ENCODE measurements at places on chromosomes 2 and 18. TPM values are rescaled to one million over a fixed set of nuclear protein-coding genes. Genes with fewer than 3 reads are reported as not detected.

The ANKRD23 gene
- total RNA-seq, result 0.98 TPM

The PJVK gene
- total RNA-seq, result 4.9 TPM

The CDKL4 gene
- total RNA-seq, result 2.7 TPM

The EPHA4 gene
- total RNA-seq, result 24.1 TPM

The PSTPIP2 gene
- total RNA-seq, result 9.1 TPM

- DNase-seq, result no peak
- H3K27ac ChIP-seq, result no peak overlapping the region
- H3K36me3 ChIP-seq, result no peaks in the 10 kb centered on the region
- H3K4me1 ChIP-seq, result peaks cover 6% of the 10 kb centered on the region
- no peak overlapping the region for H3K4me3 ChIP-seq
- H3K27me3 ChIP-seq, result no peaks in the 10 kb centered on the region
Observed at GRCh38 chr2:224263571-224264043, 138.3 kb downstream of the FAM124B start.

- DNase-seq, result no peak
- H3K36me3 ChIP-seq, result no peaks in the 10 kb centered on the region
- no peaks in the 10 kb centered on the region for H3K4me1 ChIP-seq
Observed at GRCh38 chr2:99819766-99820165, 322.6 kb downstream of the AFF3 start.

DNA sequence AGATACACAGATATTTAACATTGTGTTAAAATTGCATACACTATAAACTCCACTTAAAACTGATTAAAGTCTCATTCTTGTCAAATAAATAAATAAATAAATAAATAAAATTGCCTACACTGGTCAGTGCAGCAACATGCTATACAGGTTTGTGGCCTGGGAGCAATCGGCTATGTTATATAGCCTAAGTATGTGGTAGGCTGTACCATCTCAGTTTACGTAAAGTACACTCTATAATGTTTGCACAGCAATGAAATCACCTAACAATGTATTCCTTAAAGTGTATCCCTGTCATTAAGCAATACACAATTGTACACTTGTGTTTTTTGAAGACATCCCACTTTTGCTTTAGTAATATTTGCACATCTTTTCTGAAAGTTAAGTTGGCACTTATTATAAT lies 337.7 kb upstream of the SETBP1 start:
- DNase-seq, result no peak
- no peak overlapping the region for H3K4me3 ChIP-seq
- H3K27ac ChIP-seq, result no peak overlapping the region
- no peaks in the 10 kb centered on the region for H3K36me3 ChIP-seq
- no peaks in the 10 kb centered on the region for H3K4me1 ChIP-seq

DNA sequence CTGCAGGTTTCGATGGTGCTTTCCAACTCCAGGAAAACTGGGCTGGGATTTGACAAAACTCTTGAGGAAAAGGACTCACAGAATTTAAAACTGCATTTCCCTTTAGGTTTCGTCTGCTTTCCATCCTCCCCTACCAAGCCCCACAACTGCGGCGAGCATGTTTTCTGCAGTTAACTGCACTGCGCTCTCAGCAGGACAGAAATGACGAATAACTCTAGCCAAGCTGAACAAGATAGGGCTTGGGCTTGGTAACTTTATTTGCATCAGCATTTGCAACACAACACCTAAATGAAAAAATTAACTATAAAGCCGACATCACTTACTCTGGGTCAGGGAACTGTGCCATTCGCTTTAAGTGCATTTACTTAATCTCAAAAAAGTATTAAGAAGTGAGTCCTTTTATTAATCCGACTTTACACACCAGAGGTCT lies 669 bp upstream of the PIKFYVE start:
- peak overlapping the region; percentile 95 for H3K27ac ChIP-seq
- H3K27me3 ChIP-seq, result no peaks in the 10 kb centered on the region
- DNase-seq, result no peak
- H3K36me3 ChIP-seq, result no peaks in the 10 kb centered on the region

GRCh38 chr2:63692002-63692606 lies 103.3 kb downstream of the MDH1 start:
- H3K4me3 ChIP-seq, result no peak overlapping the region
- no peaks in the 10 kb centered on the region for H3K27me3 ChIP-seq
- no peak overlapping the region for H3K27ac ChIP-seq

- no peak for DNase-seq
- H3K4me3 ChIP-seq, result no peak overlapping the region
- H3K27ac ChIP-seq, result no peak overlapping the region
- no peaks in the 10 kb centered on the region for H3K36me3 ChIP-seq
- no peaks in the 10 kb centered on the region for H3K27me3 ChIP-seq
Observed at GRCh38 chr18:77433076-77433475, 183.4 kb downstream of the GALR1 start.

DNA sequence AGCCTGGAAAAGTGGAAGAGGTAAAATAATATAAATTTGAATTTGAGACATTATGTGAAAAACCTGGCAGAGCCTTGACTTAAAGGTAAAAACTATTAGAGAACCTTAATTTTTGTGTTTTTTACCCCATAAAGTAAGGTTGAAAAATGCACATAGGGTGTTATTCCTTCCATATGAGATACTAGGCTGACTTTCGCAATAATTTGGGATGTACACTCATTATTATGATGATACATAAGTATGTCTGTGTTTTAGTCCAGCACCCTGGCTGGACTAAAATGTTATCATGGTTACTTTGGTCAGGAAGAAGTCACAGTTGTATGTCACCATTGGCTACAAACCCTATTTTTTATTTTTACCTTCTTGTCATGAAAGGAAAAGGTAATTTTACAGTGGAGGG lies 19.8 kb downstream of the NEMP2 start:
- no peak for DNase-seq
- no peaks in the 10 kb centered on the region for H3K36me3 ChIP-seq
- no peak overlapping the region for H3K4me3 ChIP-seq
- H3K27me3 ChIP-seq, result no peaks in the 10 kb centered on the region

GRCh38 chr2:189074506-189074905 lies 100.3 kb downstream of the COL3A1 start:
- H3K4me3 ChIP-seq, result no peak overlapping the region
- no peak overlapping the region for H3K27ac ChIP-seq
- no peaks in the 10 kb centered on the region for H3K27me3 ChIP-seq
- H3K36me3 ChIP-seq, result no peaks in the 10 kb centered on the region
- no peak for DNase-seq
- no peaks in the 10 kb centered on the region for H3K4me1 ChIP-seq

DNA sequence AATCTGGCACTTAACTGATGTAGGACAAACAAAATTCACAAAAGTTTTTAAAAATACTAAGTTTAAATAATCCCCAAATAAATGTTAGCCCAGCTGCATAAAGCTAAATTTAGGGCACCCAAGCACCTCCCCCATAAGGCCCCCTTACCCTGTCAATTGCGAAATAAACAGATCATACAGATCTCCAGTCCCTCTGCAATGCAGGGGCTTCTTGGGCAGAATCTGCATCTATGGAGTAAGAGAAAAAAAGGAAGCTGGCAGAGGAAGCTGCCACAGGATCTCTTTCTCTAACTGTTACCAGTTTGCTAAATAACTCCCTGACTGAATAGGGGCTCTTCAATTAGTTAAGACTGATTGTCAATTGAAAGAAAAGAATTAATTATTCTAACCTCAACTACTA lies 117.7 kb downstream of the MEMO1 start:
- H3K27ac ChIP-seq, result no peak overlapping the region
- H3K27me3 ChIP-seq, result no peaks in the 10 kb centered on the region
- no peak for DNase-seq
- H3K36me3 ChIP-seq, result no peaks in the 10 kb centered on the region

DNA sequence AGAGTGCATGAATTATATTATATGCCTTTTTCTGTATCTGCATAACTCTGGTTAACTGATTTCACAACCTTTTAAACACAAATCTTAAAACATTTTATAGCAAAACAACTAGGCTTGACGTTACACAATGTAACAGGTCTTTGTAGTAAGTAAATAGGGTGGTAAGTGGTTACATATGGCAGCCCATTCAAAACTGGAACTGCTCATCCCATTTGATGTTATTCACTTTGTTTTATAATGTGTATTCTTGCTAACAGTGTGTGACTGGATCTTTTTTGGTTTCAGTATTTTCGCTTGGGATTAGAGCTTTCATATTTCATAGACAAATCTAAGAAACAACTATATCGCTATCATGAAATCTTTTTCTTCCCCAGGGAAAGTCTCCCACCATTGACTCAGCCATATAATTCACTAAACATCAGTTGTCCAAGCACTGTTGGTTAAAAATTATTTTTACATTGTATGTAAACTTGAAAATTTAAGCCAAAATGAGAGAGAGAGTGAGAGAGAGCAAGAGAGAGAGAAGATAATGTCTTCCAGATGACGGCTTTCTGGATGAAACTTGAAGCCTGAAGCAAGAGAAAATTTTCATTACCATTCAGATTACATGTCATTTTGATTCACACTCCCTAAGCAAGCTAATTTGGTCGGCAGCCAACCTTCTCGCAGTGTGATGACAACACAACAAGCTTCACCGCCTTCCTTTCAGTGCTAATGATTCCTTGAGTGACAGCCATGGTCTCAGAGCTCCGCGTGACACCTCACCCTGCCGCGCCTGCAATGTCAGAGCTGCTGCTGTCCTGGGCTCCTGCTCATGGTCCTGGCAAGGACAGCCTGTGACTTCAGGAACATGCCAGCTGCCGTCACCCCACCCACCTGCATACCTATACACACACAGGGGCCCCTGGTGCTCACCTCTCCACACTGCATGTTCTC lies 946.9 kb upstream of the SOX11 start:
- no peak for DNase-seq
- H3K27me3 ChIP-seq, result no peaks in the 10 kb centered on the region
- H3K4me3 ChIP-seq, result no peak overlapping the region

GRCh38 chr2:41234093-41234492 lies 782.2 kb upstream of the SLC8A1 start:
- H3K27ac ChIP-seq, result no peak overlapping the region
- H3K27me3 ChIP-seq, result no peaks in the 10 kb centered on the region

GRCh38 chr2:18922276-18922675 lies 332.9 kb upstream of the NT5C1B start:
- H3K4me3 ChIP-seq, result no peak overlapping the region
- no peak overlapping the region for H3K27ac ChIP-seq
- DNase-seq, result no peak
- no peaks in the 10 kb centered on the region for H3K27me3 ChIP-seq
- H3K36me3 ChIP-seq, result no peaks in the 10 kb centered on the region
- H3K4me1 ChIP-seq, result no peaks in the 10 kb centered on the region

- H3K36me3 ChIP-seq, result no peaks in the 10 kb centered on the region
- H3K4me1 ChIP-seq, result peaks cover 17% of the 10 kb centered on the region
- no peak overlapping the region for H3K4me3 ChIP-seq
- H3K27ac ChIP-seq, result no peak overlapping the region
Observed at GRCh38 chr2:8575038-8575833, 106.6 kb upstream of the ID2 start.

DNA sequence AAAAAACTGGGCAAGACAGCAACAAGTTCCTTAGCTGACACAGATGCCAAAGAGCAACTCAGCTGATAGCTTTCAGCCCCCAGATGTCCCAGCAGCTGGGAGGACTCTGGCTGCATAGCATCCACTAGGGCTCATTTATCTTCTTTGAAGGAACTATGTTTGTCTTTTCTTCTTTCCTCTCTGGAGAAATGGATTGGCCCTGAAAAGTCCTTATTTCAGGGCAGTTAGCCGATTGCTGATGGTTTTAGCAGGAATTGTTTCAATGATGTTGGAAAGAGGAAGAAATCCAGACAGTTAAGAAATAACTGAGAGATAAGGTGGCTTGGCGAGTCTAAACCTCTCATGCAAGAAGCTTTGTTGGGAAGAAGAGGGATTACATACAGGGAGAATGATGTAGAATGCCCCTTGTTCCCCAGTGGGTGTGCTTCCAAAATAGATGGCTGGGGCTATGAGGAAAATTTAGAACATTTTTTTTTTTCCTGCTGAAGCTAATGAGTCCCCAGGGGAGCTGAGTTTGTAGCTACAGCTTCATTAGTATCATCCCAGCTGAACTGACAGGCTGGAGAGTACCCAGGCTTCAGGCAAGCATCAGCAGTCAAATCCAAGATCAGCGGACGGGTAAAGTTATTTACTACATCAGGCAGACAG lies 33.6 kb upstream of the SERPINE2 start:
- no peak overlapping the region for H3K4me3 ChIP-seq
- no peaks in the 10 kb centered on the region for H3K27me3 ChIP-seq
- peaks cover 19% of the 10 kb centered on the region for H3K4me1 ChIP-seq

GRCh38 chr18:26978812-26979341 lies 113.4 kb upstream of the AQP4 start:
- no peak for DNase-seq
- no peaks in the 10 kb centered on the region for H3K27me3 ChIP-seq
- H3K27ac ChIP-seq, result no peak overlapping the region
- no peaks in the 10 kb centered on the region for H3K4me1 ChIP-seq
- H3K36me3 ChIP-seq, result no peaks in the 10 kb centered on the region
- no peak overlapping the region for H3K4me3 ChIP-seq

DNA sequence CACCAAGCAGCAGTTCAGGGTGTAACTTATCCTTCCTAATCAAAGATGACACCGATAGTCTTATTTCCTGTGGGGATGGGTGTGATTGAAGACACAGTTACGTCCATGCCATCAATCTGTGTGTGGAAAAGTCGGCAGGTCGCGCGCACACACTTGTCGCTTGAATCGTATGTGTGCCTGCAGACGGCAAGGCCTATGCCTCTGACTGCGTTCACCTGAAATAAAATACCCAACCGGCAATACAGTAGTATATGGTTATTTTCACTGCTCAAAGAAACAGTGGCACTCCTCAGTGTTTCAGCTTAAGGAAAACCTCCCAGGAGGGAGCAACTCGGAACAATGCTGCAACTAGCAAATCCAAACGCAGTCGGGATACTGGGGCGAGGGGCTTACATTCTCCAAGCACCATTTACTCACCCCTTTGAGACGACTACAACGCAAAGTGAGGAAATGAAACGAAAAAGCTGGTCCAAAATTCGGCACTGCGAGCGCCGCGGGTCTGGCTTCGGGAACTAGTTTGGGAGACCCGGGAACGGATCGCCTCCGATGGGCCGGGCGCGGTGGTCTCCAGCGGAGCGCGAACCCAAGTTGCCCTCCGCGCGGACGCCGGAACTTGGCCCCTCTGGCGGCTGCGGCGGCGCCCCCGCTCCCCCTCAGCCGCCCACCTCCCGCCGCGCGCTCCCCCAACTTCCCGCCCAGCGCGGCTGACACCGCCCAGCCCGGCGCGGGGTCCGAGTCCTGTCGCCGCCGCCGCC lies 675 bp downstream of the PRKD3 start:
- peaks cover 48% of the 10 kb centered on the region for H3K4me1 ChIP-seq
- no peak for DNase-seq
- peak overlapping the region; percentile 77 for H3K4me3 ChIP-seq
- H3K36me3 ChIP-seq, result no peaks in the 10 kb centered on the region

DNA sequence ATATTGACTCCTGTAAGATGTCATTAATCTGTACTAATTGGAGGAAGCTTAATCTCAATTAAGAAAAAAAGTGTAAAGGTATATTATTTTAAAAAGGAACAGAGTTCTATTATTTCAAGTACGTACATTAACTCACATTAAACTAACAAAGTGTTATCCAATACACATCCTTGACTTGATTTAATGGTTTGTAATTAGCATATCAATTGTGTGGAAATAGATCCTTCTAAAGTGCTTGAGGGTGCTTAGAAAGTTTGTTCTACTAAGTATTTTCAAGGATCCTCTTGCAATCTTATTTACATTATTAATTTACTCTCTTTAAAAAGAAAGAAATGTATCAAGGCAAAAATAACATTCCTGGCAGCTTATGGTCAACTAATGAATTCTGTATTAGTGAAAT lies 720.3 kb downstream of the KCNJ3 start:
- no peak overlapping the region for H3K27ac ChIP-seq
- H3K27me3 ChIP-seq, result no peaks in the 10 kb centered on the region
- no peaks in the 10 kb centered on the region for H3K36me3 ChIP-seq
- no peaks in the 10 kb centered on the region for H3K4me1 ChIP-seq
- no peak overlapping the region for H3K4me3 ChIP-seq

Measured in vagina (tissue), 2 donors.